ENCODE measurements at places on chromosomes 7 and 10. TPM values are rescaled to one million over a fixed set of nuclear protein-coding genes. Genes with fewer than 3 reads are reported as not detected.

MSMB gene
- not detected for total RNA-seq

GRCh38 chr7:155646669-155647068 is 2.2 kb downstream of the RBM33 start:
- no peak for DNase-seq

GRCh38 chr7:134727711-134728110 is 51.7 kb upstream of the CALD1 start:
- no peak for DNase-seq

- peak; percentile 97 for DNase-seq
Measured at GRCh38 chr7:12715372-12716133, 28.1 kb downstream of the ARL4A start.

DNA sequence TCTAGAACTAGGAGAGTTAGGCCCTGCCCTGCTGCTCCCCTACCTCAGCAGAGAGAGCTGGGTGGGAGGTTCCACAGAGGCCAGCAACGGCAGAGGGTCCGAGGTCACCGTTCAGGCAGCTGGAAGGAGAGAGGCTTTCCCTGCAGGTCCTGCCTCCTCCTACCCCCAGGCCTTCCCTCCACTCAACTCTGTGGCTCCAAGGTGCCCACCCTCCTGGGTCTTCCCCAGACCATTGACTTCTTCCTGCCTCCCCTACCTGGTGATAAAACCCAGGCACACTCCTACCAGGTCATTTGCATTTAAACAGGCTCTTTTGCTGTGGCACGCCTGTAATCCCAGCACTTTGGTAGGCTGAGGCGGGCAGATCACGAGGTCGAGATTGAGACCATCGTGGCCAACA is 515.3 kb upstream of the FOXK1 start:
- DNase-seq = no peak

VWDE gene
- total RNA-seq = 0.09 TPM

- no peak for DNase-seq
Measured at GRCh38 chr10:114678820-114679219, 20.7 kb upstream of the ABLIM1 start.

- no peak for DNase-seq
Measured at GRCh38 chr7:132053871-132054270, 497.4 kb upstream of the PODXL start.

- no peak for DNase-seq
Measured at GRCh38 chr10:46542567-46543465, 13.6 kb downstream of the GPRIN2 start.

DNA sequence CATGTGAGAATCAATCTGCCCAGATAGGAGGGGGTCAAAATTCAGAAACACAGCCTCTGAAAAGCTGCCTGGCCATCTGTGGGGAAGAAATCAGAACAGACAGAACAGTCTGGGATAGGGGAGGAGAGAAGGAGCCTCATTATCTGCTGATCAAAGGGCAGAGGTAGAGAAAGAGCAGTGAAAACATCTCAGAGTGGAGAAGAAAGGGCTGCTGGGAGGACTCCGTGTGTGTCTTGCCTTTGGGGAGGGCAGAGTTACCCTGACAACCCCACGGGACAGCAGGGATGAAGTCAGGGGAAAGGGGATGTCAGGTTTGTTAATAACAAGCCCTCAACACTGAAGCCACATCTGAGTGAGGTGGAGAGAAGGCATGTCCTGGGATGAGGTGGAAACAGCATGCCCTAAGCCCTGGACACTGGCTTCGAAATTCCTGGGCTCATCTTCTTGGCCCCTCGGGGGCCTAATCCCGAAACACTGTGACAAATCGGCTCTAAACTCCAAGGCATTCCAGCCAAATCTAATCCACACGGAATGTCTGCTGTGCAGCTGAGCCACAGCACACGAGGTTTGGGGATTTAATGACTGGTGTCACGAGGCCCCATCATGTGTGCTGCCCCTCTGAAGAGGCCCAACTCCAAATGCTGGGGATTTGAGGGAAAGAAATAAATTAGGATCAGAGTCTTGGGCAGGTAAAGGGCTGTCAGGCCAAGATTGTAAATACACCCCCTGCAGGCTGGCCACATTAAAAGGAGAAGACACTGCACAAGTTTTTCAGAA is 82.8 kb upstream of the FGFR2 start:
- DNase-seq = no peak

DNA sequence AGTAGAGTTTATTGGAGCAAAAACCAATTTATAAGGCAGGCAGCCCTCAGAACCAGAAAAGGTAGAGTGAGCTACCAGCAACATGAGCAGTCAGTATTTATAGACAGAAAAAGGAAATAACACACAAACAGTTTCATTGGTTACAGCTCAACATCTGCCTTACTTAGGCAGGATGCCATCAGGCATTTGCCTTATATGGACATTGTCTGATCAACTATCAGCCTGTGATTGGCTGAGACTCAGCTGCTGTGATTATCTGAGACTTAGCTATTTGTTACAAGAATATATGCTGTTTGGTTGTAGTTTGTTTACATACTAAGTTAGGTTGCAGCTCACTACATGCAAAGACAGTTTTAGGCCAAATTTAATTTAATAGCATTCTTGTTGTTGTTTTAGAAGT is 60.4 kb upstream of the CDK1 start:
- DNase-seq = no peak

GRCh38 chr10:80415734-80416478 is 7.6 kb downstream of the PRXL2A start:
- DNase-seq = no peak

GHRHR gene
- total RNA-seq = not detected

DNA sequence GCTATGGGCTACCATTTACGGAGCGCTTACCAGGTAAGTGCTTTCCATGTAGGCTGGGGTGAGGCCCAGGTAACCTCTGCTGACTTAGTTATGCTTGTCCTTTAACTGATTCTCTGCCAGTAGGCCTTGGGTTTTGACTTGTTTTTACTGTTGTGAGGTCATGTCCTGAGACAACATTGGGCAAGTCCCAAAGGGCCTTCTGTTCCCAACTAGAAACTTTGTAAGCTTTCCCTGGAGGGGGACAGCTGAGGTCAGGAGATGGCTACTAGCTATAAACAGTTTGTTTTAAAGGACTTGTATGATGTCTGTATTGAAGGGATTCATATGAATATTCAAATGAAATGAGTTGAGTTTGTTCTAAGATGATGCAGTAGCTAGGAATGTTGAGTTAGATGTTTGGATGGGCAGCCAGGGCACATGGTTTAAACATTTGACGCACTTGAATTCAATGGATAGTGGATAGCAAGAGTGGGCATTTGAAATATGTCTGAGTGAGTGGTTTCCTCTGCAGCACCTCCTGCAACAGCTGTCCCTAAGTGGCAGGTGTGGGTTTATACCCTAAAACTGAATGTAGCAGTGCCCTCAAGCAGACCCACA is 10.0 kb upstream of the SGPL1 start:
- DNase-seq = no peak

MYPN gene
- total RNA-seq = 1.7 TPM

CYTH3 gene
- total RNA-seq = 27.1 TPM

GRCh38 chr10:52609071-52609470 is 163.5 kb downstream of the MBL2 start:
- no peak for DNase-seq

DNA sequence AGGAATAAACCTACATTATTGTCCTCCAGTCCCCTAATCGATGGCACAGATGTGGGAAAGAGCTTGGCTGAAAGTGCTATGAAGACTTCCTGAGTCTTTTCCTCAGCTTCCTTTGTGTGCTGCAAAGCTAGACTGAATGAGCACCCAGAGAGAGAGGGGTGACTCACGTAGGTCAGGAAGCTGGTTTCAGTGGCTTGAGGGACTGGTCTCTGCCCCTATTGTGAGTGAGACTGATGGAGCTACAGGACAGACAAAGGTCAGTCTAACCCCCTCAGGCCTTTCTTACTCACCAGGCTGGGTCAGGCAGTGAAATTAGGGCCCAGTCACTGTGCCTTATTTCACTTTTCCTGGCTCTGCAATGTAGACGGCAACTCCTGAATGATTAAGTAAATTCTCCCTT is 171.1 kb upstream of the GRB10 start:
- peak; percentile 58 for DNase-seq

LRRC18 gene
- not detected for total RNA-seq
